Naive thymus-derived CD4-positive, alpha-beta T cell (primary cell): ENCODE measurements at places on chromosomes 1 and 21. TPM values are rescaled to one million over a fixed set of nuclear protein-coding genes. Genes with fewer than 3 reads are reported as not detected.

Gene BARHL2
- not detected for total RNA-seq

Gene NR1I3
- total RNA-seq, result not detected

- no peaks in the 10 kb centered on the region for H3K27me3 ChIP-seq
- no peak overlapping the region for H3K4me3 ChIP-seq
- H3K4me1 ChIP-seq, result no peaks in the 10 kb centered on the region
- H3K36me3 ChIP-seq, result no peaks in the 10 kb centered on the region
- H3K27ac ChIP-seq, result no peak overlapping the region
- DNase-seq, result no peak
Measured at GRCh38 chr1:68111519-68112436, 61.4 kb upstream of the DIRAS3 start.

- no peaks in the 10 kb centered on the region for H3K36me3 ChIP-seq
- H3K27me3 ChIP-seq, result no peaks in the 10 kb centered on the region
- H3K27ac ChIP-seq, result no peak overlapping the region
- no peak overlapping the region for H3K4me3 ChIP-seq
- DNase-seq, result no peak
Measured at GRCh38 chr1:67659229-67659628, 25.8 kb upstream of the GADD45A start.

Gene APCS
- not detected in 2 replicates for total RNA-seq

- H3K27me3 ChIP-seq, result no peaks in the 10 kb centered on the region
- no peaks in the 10 kb centered on the region for H3K4me1 ChIP-seq
- H3K4me3 ChIP-seq, result no peak overlapping the region
- H3K36me3 ChIP-seq, result no peaks in the 10 kb centered on the region
- H3K27ac ChIP-seq, result no peak overlapping the region
Measured at GRCh38 chr1:155703216-155703615, 14.3 kb downstream of the DAP3 start.

Gene SERPINC1
- 0.32 TPM for total RNA-seq

DNA sequence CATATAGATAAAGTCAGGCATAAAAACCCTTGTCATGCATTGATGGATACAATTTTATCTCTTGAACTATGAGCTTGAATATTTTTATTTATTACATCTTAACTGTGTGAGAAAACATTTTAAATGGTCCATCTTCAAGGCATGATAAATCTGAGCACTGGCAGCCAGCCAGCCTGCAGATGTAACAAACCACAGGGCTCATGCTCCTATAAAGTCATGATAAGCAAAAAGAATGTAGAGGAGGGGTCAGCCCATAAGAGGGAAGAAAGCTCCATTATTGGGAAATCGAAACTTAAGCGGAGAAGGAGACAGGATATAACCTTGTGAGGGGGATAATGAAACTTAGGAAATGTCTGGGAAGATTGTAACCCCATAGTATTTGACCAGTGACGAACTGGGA lies 839.0 kb downstream of the LRRIQ3 start:
- no peak for DNase-seq
- no peaks in the 10 kb centered on the region for H3K36me3 ChIP-seq
- H3K27ac ChIP-seq, result no peak overlapping the region
- H3K4me1 ChIP-seq, result no peaks in the 10 kb centered on the region

Gene CRYAA
- total RNA-seq, result not detected

GRCh38 chr1:89760496-89760895 lies 60.3 kb upstream of the LRRC8D start:
- H3K4me1 ChIP-seq, result peaks cover 60% of the 10 kb centered on the region
- no peak overlapping the region for H3K27ac ChIP-seq
- H3K27me3 ChIP-seq, result no peaks in the 10 kb centered on the region
- DNase-seq, result no peak

Gene ZBTB8B
- not detected for total RNA-seq

- peaks cover 10% of the 10 kb centered on the region for H3K36me3 ChIP-seq
- H3K27me3 ChIP-seq, result no peaks in the 10 kb centered on the region
- no peak overlapping the region for H3K27ac ChIP-seq
- DNase-seq, result no peak
- no peak overlapping the region for H3K4me3 ChIP-seq
- no peaks in the 10 kb centered on the region for H3K4me1 ChIP-seq
Measured at GRCh38 chr1:25959611-25960010, 38.3 kb downstream of the PAFAH2 start.

DNA sequence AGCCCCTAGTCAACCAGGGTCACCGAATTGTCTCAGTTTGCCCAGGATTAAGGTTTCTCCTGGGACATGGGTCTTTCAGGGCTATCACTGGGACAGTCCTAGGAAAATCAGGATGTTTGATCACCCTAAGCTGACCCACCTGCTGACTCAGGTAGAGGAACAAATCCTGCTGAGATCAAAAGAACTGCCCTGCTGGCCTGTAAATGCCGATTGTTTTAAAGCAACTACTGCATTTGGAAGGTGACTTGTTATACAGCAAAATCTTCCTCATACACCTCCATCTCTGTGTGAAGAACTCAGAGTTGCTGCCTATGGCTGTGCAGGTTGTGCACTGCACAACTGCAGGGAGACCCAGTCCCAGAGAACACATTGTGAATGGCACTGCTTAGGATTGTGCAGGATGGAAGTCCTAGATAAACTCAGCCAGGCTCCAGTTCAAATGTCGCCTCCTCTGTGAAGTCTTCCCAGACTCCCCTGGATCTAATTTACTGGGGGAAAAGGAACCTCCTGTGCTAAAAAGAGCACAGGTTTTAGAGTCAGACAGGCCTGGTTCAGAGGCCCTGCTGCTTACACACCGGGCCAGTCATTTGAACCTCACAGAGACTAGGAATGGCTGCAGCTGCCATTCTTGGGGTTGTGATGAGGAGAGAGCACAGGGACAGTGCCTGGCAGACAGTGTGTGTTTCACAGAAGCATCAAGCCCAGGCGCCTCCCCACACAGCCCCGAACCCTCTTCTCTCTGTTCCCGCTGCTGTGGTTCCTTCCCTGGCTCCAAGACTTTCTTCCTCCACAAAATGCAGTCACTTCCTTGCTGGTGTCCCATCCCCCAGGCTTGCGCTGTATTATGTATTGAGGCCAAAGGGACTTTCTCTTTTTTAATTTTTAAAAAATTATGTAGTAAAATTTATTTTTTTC lies 23.2 kb upstream of the LRP8 start:
- H3K36me3 ChIP-seq, result no peaks in the 10 kb centered on the region
- no peak overlapping the region for H3K4me3 ChIP-seq
- H3K4me1 ChIP-seq, result no peaks in the 10 kb centered on the region
- H3K27ac ChIP-seq, result no peak overlapping the region
- H3K27me3 ChIP-seq, result no peaks in the 10 kb centered on the region
- DNase-seq, result no peak

DNA sequence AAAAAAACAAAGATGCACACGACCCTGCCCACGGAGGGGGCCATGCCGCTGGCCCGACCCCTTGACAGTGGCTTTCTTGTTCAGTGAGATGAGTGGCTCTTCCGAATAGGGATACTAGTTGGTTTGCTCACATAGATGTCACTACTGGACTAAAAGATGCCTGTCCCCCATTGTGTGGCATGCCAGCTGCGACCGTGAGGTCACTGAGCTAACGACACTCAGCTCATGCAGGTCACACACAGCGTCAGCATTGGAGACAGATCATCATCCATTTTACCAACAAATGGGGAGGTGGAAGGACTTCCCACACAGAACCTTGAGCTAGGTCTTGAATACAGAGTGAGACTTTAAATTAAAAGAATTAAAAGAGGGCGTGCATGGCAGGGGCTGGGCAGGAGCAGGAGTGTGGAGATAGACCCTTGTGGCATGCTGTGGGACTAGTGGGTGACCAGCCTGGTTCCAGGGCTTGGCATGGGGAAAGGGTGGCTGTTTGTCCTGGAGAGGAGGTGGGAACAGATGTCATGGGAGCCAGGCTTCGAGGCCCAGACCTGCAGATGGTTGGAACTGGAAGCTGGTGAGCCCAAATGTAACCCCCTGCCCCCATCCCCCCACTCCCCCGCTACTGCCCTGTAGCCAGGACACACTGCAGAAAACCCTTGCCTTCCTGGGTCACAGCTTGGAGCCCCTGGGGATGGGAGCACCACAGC lies 12.4 kb downstream of the SLC1A7 start:
- no peaks in the 10 kb centered on the region for H3K27me3 ChIP-seq
- no peak overlapping the region for H3K4me3 ChIP-seq
- H3K27ac ChIP-seq, result no peak overlapping the region
- no peaks in the 10 kb centered on the region for H3K36me3 ChIP-seq
- H3K4me1 ChIP-seq, result peaks cover 18% of the 10 kb centered on the region

Gene OR2L5
- total RNA-seq, result 0.16 TPM

Gene KLHDC8A
- not detected for total RNA-seq

Gene OR14K1
- not detected for total RNA-seq

Gene C1orf105
- 0.86 TPM for total RNA-seq

DNA sequence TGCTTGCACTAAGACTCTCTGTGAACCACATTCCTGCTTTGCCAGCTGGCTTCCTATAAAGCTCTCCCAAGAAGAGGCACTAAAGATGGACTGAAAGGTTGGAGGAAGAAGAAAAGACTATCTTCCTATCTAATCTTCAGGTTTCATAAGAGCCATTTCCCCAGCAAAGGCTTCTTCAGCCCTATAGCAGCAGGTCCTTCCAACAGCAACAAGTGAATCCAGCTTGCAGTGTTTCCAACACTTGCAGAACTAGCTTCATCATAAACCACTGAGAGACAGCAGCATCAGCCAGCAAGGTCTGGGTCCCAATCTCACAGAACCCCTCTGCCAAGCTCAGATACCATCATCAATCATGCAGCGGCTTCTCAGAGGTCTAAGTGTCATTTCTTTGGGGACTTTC lies 28.1 kb downstream of the FOXJ3 start:
- no peak for DNase-seq
- no peaks in the 10 kb centered on the region for H3K27me3 ChIP-seq
- peaks cover 9% of the 10 kb centered on the region for H3K4me1 ChIP-seq
- no peak overlapping the region for H3K4me3 ChIP-seq
- no peaks in the 10 kb centered on the region for H3K36me3 ChIP-seq
- no peak overlapping the region for H3K27ac ChIP-seq

Gene MYCL
- total RNA-seq, result 0.46 TPM

GRCh38 chr1:238558156-238558555 lies 667.4 kb upstream of the ZP4 start:
- no peak overlapping the region for H3K4me3 ChIP-seq
- H3K27me3 ChIP-seq, result no peaks in the 10 kb centered on the region
- no peaks in the 10 kb centered on the region for H3K4me1 ChIP-seq
- DNase-seq, result no peak
- no peak overlapping the region for H3K27ac ChIP-seq
- H3K36me3 ChIP-seq, result no peaks in the 10 kb centered on the region

GRCh38 chr1:175434283-175434860 lies 241.8 kb upstream of the KIAA0040 start:
- H3K36me3 ChIP-seq, result no peaks in the 10 kb centered on the region
- H3K27ac ChIP-seq, result no peak overlapping the region
- H3K4me3 ChIP-seq, result no peak overlapping the region
- DNase-seq, result no peak
- no peaks in the 10 kb centered on the region for H3K27me3 ChIP-seq

- peak; percentile 81 for DNase-seq
- H3K36me3 ChIP-seq, result no peaks in the 10 kb centered on the region
- H3K4me1 ChIP-seq, result peaks cover 92% of the 10 kb centered on the region
- H3K27ac ChIP-seq, result peak overlapping the region; percentile 92
Measured at GRCh38 chr1:89608319-89608983, 24.5 kb upstream of the LRRC8C start.

- no peaks in the 10 kb centered on the region for H3K36me3 ChIP-seq
- peaks cover 3% of the 10 kb centered on the region for H3K4me1 ChIP-seq
- no peak overlapping the region for H3K4me3 ChIP-seq
- H3K27me3 ChIP-seq, result no peaks in the 10 kb centered on the region
- DNase-seq, result no peak
Measured at GRCh38 chr21:38809198-38809878, 3.6 kb downstream of the ETS2 start.

GRCh38 chr1:26863685-26864077 lies 732 bp downstream of the SFN start:
- no peaks in the 10 kb centered on the region for H3K27me3 ChIP-seq
- H3K4me1 ChIP-seq, result peaks cover 10% of the 10 kb centered on the region
- peaks cover 5% of the 10 kb centered on the region for H3K36me3 ChIP-seq
- peak overlapping the region; percentile 78 for H3K27ac ChIP-seq
- no peak for DNase-seq

DNA sequence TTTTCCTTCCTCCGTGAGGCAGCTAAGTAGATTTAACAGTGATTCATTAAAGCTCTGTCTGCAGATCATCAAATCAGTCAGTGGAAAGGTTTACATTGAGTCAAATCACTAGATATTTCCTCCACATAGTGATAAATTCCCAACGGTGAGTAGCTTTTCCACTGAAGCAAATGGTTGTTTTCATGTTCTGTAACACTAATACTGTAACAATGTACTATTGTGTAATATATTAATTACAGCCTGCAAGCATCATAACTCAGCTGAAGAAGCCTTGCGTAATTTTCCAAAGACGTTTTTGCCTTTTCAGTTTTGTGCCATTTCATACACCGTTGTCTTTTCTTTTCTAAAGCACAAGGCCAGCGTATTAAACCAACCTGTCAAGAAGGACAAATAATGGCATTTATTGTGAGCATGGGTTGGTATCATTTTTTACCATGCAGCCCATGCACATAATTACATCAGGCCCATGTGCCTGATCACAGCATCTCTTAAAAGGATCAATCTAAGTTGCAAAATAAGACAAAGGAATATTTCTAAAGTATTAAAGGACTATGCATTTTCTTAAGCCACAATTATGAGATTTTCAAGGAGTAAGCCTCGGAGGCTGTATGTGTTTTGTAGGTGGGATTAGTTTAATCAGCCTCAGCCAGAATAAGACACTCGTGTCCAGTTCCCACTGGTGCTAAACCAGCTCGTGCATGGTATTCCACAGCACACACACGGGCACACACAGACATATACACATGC lies 16.7 kb upstream of the PDE9A start:
- H3K27ac ChIP-seq, result no peak overlapping the region
- no peaks in the 10 kb centered on the region for H3K36me3 ChIP-seq
- no peak for DNase-seq
- no peak overlapping the region for H3K4me3 ChIP-seq
- no peaks in the 10 kb centered on the region for H3K27me3 ChIP-seq
- H3K4me1 ChIP-seq, result no peaks in the 10 kb centered on the region

GRCh38 chr1:51433269-51433971 lies 85.6 kb downstream of the EPS15 start:
- H3K4me1 ChIP-seq, result peaks cover 20% of the 10 kb centered on the region
- H3K27ac ChIP-seq, result no peak overlapping the region
- H3K36me3 ChIP-seq, result no peaks in the 10 kb centered on the region
- H3K4me3 ChIP-seq, result no peak overlapping the region
- H3K27me3 ChIP-seq, result no peaks in the 10 kb centered on the region

GRCh38 chr1:214568328-214568727 lies 16.9 kb upstream of the PTPN14 start:
- H3K4me3 ChIP-seq, result no peak overlapping the region
- no peaks in the 10 kb centered on the region for H3K36me3 ChIP-seq
- no peak for DNase-seq
- no peaks in the 10 kb centered on the region for H3K27me3 ChIP-seq

GRCh38 chr1:114154963-114155322 lies 1.3 kb upstream of the SYT6 start:
- H3K36me3 ChIP-seq, result no peaks in the 10 kb centered on the region
- DNase-seq, result no peak
- H3K27me3 ChIP-seq, result peaks cover 7% of the 10 kb centered on the region
- H3K4me3 ChIP-seq, result no peak overlapping the region
- no peak overlapping the region for H3K27ac ChIP-seq
